ENCODE measurements at places on chromosomes 7 and 10.

DNA sequence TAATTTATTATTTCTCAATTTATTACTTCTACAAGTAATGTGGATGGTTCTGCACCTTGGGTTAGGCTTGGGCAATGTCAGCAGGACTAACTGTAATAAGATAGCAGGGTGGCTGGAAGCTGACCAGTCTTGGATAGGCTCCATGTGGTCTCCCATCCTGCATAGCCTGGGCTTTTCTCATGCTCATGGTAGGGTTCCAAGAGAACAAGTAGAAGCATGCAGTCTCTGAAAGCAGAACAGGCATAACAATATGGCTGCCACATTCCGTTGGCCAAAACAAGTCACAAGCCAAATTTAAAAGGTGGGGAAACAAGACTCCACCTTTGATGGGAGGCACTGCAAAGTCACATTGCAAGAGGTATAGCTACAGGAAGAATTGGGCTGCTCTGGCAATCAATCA lies 98.6 kb upstream of the MDFIC start:
- ATAC-seq = no peak

DNA sequence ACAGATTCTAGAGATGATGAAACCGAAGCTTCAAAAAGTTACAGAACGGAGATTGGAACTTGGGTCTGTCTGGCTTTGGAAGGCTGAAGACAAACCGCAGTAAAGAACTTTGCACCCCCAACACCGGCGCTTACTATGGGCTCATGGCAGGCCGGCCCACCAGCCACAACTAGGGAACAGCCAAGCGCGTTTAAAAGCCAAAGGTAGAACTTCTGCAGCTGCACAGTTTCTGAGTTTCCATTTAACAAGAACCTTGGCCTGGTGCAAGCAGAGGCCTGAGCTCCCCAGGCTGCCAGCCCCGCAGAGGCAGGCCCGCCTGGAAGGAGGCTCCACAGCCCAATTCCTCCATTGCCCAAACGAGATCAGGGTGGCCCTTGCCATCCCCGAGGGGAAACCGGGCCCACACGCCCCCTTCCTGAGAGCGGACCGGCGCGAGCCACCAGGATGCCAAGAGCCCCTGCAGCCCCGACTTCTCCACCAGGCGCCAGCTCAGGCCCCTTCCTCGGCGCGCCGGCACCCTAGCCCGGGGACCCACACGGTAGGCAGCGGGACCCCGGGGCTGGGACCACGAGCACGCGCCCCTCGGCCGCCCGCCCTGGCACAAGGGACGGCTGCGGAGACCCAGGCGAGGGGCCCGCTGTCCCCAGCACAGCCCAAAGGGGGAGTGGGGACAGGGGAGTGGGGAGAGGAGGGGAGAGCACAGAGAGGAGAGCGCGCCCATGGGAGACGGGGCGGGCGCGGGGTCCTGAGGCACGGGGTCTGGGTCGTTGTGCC lies 566 bp downstream of the MAD1L1 start:
- peak; percentile 41 for ATAC-seq

- ATAC-seq = no peak
Observed at GRCh38 chr10:46545861-46546590, 10.4 kb downstream of the GPRIN2 start.

DNA sequence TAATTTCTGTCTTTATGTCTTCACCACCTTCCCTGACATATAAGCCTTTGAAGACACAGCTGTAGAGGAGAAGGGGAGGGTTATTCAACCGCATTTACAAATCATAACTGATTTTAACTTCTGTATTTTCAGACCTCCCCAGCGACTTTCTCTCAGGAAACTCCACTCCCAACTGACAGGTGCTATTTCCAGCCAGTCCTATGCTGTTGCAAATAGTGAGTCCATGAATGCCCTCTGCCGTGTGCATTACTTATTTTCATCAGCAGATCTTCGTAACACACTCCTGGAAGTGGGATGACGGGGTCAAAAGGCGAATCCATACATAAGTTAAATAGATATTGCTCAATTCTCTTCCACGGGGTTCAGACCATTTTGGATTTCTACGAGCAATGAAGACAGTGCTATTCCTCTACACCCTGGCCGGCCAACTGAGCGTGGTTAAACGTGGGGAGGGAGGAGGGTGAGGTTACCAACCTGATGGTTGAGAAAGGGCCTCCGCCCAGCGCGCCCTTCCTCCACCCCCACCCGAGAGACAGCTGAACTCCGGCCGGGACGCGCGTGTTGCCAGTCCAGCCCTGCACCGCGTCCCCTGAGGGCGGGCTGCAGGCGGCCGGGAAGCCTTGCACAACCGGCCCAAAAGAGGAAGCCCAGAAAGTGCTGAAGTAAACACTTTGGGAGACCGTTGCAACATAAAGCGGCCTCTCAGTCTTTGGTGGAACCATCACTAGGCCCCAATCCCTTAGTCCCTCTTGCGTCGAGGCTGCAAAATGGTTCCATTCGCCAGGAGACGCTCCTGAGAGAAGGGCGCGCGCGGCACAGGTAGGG lies at the start of gene APBB1IP:
APBB1IP (plus strand) TSS at position 705 of the 825 bp plus-strand sequence. CDS start 53,986 bp downstream, outside the sequence.
- ATAC-seq = peak; percentile 90

DNA sequence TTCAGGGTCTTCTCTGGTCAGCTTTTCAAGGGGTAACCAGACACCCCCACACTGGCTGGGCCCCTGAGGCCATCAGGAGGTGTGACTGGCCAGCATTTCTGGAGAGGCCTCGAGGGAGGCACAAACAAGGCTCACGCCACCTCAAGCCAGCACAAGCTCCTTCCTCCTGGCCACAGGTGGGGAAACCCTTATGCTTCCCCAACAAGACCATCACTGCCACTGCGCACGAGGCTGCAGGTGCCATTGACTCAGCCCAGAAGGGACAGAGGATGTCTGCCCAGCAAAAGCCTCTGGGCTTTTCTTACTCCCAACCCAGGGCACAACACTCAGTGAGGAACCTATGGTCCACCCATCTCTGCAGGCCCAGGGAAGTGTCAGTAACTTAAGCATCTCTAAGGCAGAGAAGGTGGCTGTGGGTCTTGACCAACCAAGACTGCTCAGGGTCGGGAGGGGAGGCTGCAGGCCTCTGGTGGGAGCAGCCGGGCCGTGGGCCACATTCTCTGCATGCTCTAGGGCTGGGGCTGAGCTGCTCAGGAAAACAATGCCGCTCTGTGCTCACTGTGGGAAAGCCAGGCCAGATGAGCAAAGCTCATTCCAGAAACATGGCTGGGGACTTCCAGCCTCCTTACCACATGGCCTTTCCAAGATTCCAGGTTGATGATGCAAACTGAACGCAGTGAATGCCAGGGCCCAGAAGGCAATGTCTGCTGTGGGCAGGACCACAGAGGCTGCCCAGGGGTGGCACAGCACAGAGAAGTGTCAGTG lies 24.2 kb upstream of the RASSF4 start:
- peak; percentile 46 for ATAC-seq

DNA sequence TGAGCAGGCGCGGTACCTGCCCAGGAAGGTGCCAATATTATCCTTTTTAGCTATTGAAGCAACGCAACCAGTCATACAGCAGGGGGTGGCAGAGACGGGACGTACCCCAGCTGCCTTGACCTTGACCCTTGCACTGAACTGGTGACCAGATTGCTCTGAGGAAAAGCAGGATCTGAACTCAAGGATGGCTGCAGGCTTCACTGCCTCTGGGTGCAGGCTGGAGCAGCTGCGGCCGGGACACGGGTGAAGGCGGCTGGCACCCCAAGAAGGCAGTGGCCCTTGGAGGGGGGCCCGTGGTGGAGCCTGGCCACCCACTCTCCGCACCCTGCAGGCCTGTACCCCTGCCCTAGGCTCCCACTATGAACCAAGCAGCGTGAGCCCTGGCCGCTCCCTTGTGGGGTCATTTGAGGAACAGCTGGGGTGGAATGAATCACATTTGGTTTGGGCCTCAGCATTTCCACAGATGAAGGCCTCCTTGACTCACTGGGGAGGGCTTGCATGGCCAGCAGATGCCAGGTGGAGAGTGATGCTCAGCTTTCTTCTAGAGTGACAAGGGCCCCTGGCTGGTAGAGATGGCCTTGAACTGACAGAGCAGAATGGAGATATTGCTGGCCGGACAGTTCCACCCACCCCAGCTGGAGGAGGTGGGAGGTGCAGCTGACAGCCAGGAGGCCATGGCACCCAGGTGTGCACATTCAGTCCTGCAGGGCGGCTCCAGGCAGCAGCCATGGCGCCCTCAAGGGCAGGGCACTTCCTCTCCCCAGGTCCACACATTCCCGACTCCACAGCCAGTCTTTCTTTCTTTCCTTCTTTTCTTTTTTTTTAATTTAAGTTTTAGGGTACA lies 218.7 kb downstream of the WDR37 start:
- ATAC-seq = no peak

DNA sequence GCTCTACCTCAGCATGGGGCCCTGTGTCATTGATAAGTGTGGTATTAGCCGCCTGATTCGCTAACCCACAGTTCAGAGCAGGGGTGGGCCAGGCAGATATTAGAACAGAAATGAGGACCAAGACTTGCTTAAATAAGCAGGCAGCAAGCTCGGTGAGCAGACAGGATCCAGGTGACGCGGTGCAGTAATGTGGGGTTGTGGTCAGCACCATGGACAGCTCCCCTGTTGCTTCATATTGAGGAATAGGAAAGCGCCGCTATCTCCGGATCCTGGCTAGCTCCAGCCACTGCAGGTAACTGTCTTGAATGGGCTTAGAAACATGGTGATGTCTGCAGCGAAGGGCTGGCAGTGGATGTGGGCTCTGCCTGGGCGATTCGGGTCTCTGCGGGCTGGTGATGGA lies 51.3 kb upstream of the GPR26 start:
- no peak for ATAC-seq

DNA sequence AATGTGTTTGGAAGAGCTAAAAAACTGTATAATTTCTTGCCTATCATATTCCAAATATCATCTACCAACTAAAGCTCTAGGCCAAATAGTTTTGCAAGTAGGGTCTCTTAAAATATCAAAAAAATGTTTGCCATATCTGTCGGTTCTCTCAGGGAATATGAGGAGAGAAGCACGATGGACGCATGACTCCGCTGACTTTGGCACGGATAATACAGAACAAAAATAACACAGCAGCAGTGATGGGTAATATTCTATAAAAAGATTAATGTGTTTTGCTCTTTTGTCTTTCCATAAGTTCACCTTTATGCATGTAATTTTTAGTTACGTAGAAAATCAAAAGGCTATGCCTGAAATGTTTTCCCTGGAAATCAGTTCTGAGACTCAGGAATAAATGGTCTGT lies 919 bp upstream of the IDI2 start:
- no peak for ATAC-seq

Data from gastroesophageal sphincter (tissue), 4 donors.